ENCODE measurements at places on chromosomes 3 and 15.

GRCh38 chr15:43923553-43923952 lies 96.8 kb downstream of the WDR76 start:
- DNase-seq = no peak

DNA sequence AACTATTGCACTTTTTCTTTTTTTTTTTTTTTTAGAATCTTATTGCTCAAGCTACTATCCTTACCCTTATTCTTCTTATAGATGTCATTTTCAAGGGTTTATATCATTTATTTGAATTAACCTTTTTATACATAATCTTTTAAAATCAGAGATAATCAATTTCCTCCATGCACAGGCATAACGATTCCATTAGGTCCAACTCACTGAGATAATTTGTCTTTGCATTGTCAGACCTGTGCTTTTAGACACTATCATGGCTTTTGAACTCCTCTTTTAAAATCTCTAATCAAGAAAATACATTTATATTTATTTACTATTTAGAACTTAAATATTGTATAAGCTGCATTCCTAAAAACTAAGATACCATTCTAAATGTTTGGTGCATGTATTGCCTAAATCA lies 1454.9 kb downstream of the ZPLD1 start:
- DNase-seq = no peak

DNA sequence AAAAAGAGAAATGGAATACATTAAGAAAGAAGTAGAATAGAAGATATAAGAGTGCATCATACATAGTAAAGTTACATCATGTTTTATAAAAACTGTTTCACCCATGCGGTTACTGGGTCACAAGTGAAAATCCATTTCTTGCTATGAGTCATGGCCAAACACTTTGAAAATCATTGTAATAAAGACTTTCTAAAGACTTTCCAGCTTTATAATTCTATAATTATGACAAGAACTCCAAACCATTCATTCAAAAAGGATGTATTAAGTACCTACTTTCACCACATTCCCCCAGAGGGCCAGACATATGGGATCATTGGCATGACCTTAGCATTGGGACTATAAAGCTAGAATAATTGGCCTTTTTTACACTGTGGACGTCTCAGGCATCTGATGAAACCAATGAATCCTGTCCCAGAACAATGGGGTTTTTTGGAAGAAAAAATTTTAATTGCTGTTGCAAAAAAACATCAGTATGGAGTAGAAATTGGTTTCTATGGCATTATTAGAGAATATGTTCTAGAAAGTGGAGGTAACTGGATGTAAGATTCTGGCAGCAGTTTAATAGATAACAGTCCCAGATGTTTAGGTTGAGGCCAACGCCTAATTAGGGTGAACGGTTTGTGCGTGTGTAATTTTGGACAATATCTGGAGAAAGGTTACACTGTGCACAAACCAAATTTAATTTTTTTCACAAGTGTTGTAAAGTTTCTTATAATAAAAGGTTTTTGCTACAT lies 3.3 kb upstream of the SKIC8 start:
- no peak for DNase-seq

DNA sequence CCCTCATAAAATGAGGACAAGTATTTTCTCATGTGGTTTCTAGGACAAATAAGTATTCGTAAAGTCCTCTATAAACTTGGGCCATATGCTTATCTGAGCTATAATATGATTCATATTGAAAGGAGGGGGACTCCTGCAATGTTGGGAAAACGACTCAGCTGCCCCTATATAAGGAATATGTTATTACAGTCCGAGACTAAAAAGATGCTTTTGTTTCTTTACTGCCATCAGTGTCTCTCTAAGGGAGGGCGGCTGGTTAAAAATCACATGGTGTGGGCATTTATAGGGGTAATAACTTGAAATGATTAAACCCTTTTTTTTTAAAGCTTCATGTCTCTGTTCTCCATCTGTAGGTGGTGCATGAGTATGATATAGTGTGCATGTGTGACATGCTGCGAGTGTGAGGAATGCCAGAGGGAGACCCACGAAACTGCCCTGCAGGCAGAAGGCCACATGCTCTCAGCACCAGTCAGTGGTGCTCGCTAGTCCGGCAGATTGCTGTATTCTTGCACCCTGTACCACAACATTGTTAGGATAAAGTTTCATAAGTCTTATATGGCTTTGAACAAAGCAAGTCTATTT lies 256.0 kb upstream of the CTDSPL start:
- no peak for DNase-seq

DNA sequence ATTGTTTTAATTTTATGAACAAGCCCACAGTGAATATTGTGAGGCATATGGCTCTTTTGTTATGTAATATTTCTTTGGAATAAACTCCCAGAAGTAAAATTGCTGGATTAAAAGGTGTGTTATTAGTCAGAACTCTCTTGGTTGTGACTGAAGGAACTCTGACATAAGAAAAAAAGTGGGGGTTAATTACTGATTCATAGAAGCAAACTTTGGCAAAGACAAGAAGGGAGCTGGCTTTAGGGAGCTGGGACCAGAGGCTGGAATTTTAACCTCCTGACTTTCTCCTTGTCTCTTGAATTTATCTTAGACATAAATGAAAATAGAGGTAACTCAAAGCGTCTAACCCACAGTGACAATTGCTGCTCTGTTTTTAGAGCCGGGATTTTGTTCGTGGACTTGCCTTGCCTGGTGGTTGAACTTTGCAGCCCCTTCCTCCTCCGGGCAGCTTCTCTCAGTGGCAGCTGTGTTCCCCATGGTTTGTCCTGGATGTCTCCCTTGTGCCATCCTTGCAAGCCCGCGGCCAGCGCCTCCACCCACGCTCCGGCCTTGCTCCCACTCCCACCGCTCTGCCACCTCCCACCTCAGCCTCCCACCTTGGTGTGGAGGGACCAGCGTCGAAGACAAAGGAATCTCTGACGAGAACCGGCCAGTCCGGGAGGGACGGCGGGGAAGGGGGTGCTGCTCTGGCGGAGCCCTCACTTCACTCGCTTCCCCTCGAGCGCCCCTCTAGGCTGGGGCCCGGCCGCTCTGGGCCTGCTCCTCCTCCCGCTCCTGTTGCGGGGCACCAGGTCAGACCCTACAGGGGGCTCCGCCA lies 28.0 kb downstream of the ARHGAP31 start:
- DNase-seq = no peak

- no peak for DNase-seq
Measured at GRCh38 chr15:101306341-101307047, 11.4 kb upstream of the SNRPA1 start.

DNA sequence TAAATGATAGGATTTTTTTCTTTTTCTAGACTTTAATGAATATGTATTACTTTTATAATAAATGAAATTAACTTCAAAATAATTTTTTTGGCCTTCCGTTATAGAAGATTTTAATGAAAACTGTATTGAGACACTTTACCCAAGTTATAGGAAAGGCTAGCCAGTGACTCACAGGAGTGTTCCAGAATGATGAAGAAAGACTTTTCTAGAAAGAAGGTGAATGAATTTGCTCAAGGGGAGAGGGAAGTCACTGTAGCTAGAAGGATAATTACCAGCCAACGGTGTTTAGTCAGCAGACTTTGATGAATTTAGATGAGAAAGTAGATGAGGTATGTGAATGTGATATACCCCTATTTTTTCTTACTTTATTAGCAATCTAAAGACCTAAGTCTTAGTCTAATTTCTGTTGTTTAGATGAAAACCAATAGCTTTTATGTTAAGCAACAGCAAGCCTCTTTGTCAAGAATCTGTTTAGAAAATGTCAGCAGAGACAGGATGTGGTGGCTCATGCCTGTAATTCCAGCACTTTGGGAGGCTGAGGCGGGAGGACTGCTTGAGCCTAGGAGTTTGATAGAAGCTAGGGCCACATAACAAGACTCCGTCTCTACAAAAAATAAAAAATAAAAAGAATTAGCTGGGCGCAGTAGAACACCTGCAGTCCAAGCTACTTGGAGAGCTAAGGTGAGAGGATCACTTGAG lies 3.2 kb downstream of the ALAS1 start:
- no peak for DNase-seq

- no peak for DNase-seq
Measured at GRCh38 chr3:23129817-23130216, 73.3 kb upstream of the UBE2E2 start.

DNA sequence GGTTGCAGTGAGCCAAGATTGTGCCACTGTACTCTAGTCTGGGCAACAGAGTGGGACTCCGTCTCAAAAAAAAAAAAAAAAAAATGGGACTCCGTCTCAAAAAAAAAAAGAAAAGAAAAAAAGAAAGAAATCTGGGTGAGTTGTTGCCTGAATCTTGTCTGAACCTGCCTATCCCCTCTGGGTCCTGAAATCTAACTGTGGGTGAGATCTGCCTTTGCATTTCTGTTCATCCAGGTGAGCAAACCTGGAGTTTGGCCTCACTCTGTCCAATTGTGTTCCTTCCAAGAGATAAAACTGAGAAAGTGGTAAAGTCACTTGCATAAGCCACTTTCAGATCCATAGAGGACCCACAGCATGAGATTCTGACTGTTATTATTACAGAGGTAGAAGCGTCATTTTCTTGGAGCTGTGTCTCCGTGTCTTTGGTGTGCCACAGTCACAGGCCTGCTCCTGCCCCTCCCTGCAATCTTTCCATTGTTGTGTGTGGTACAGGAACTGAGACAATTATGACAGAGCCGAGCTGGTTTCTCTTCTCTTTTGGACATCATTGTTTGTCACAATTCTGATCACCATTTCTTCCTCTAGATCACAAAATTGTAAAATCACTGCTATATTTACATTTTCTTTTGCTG lies 235.9 kb downstream of the LPP start:
- no peak for DNase-seq

DNA sequence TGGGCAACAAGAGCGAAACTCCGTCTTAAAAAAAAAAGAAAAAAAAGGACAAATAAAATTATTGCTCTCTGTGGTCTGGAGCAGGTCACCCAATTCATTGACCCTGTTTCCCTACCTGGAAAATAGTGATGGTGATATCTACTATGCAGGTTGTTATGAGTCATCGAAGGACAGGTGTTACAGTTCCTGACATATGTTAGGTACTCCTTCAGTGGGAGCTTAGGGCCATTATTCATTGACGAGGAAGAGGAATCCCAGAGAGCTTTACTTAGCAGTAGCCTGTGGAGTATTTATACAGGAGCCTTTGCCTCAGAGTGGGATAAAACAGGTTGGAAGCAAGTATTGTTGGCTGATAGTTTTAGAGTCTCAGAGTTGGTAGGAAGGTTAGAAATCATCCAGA lies 74.5 kb downstream of the SLC7A14 start:
- no peak for DNase-seq

DNA sequence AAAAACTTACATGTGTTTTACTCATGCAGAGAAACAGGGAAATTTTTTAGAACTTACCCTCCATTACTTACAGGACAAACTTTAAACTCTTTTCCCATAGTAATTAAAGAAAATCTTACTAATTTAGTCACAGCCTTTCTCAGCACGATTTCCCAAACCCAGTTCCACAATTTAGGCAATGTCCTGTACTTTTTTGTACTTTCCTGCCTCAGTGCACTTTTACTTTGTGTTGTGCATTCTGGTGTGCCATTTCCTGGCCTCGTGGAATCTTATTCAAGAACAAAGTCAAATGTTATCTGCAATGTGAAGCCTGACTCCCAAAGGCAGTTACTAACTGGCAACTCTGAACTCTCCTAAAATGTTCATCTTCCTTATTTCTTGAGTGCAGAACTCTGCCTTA lies 1.9 kb downstream of the SLC33A1 start:
- no peak for DNase-seq

GRCh38 chr3:156433138-156433537 lies 121.8 kb downstream of the SSR3 start:
- no peak for DNase-seq

DNA sequence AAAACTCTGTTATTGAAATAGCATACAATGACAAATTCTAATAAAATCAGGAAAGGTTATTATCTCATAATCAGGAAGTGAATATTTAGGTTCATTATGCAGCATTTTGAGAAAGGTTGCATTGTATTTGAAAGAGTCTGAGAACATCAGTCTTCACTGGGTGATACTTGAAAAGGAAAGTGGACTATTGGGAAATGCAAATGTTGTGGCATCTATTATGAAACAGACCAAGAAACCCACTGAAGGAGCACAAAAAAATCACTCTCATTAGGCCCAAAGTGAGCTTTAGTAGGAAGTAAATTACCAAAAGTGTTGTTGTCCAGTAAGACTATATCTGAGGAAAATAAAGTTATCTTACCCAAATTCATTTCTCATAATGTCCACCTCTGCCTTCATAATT lies 90.8 kb downstream of the ZPLD1 start:
- no peak for DNase-seq

GRCh38 chr3:66195347-66195783 lies 25.4 kb upstream of the SLC25A26 start:
- peak; percentile 94 for DNase-seq

GRCh38 chr15:65887565-65887964 lies 18.3 kb downstream of the RAB11A start:
- no peak for DNase-seq

GRCh38 chr3:164479978-164480377 lies 598.3 kb downstream of the SI start:
- DNase-seq = no peak

- no peak for DNase-seq
Measured at GRCh38 chr15:36753173-36753572, 173.7 kb downstream of the CDIN1 start.

- DNase-seq = peak; percentile 15
Measured at GRCh38 chr3:107384907-107385306, 7.7 kb downstream of the CCDC54 start.

DNA sequence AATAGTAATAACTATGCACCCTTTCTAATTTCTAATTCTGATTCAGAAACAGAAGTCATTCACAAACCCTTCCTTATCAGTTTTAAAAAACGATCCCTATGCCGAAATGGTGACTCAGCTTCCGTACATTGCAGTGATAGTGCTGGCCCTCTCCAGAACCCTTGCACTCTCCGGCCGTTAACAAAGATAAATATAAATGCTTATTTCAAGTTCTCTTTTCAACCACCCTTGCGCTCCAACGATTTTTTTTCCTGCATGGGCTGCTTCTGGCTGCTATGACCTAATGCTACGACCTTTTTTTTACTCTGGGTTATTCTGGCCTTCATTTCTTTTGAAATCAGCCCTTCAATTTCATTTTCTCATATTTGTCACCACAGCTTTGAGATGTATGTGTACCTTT lies 646.2 kb downstream of the NTRK3 start:
- no peak for DNase-seq

GRCh38 chr15:38714309-38715072 lies 149.9 kb upstream of the RASGRP1 start:
- DNase-seq = no peak

Data from brain (organoid and tissue), 16 donors.